ENCODE measurements at places on chromosomes 13 and 19.

- no peak for DNase-seq
These were observed 48.8 kb upstream of the PDCD5 start for GRCh38 chr19:32532233-32532632.

DNA sequence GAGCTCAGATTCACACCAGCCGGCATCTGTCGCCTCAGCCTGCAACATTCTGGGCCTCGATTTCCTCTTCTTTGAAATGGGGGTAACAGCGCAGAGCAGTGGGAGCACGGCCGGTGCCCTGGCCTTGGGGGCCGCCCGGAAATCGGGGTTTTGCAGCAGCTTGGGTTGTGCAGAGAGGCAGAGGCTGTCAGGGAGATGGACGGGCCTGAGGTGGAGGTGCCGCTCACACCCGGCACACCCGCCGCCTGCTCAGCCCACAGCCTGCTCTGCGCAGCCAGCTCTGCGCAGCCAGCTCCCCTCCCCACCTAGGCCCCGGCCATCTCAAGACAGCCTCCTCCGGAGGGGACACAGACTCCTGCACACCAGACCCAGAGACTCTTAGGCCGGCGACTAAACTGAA lies 10.6 kb downstream of the KLF2 start:
- no peak for DNase-seq

- no peak for DNase-seq
These were observed 9.4 kb upstream of the NUP62 start for GRCh38 chr19:49938662-49939061.

- DNase-seq: no peak
These were observed 70.5 kb upstream of the SPATA13 start for GRCh38 chr13:24090049-24090448.

- no peak for DNase-seq
These were observed 57.0 kb downstream of the ERCC5 start for GRCh38 chr13:102902789-102903347.

- no peak for DNase-seq
These were observed 64.5 kb upstream of the SLC10A2 start for GRCh38 chr13:103130681-103131210.

- DNase-seq: no peak
These were observed 843.8 kb upstream of the SPRY2 start for GRCh38 chr13:81184556-81185265.

DNA sequence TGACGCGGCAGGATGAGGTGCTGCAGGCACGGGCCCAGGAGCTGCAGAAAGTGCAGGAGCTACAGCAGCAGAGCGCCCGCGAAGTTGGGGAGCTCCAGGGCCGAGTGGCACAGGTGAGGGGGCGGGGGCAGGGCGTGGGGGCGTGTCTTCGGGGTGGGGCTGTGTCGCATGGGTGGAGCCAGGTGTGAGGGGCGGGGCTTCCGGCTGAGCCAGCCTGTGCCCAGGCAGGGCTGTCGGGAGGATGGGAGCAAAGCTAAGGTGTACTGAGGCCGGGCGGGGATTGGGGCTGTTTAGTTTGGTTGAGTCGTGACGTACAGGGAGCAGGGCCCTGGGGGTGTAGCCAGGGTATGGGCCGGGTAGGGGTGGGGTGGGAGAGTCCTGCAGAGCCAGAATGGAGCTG lies 62.3 kb downstream of the KCNC3 start:
- DNase-seq: no peak

- no peak for DNase-seq
These were observed 437.9 kb downstream of the KLF5 start for GRCh38 chr13:73496711-73497110.

GRCh38 chr19:29966588-29967249 lies 24.7 kb downstream of the URI1 start:
- no peak for DNase-seq

- no peak for DNase-seq
These were observed 23.4 kb downstream of the MED26 start for GRCh38 chr19:16604615-16605014.

DNA sequence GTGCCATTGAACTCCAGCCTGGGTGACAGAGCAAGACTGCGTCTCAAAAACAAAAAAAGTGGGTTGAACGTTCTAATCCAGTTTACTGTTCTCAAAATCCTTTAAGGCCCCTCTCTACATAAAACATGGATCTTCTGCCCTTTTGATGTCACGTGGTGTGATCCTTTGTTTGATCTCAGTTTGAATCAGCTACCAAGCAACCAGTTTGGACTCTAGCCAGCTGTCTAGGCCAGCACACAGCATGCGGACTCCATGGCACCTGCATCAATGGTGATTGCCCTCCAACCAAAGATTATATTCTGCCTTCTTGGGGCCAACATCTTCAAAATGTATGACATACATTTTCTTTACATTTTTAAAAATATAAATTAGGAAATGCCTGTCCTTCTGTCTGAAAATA lies 365.4 kb downstream of the NDFIP2 start:
- no peak for DNase-seq

Measured in KG1 (cell line).